ENCODE measurements at places on chromosomes 1 and 21.

- DNase-seq = no peak
Measured at GRCh38 chr1:202569393-202570322, 140.6 kb downstream of the SYT2 start.

GRCh38 chr1:21320410-21321108 is 30.3 kb upstream of the ECE1 start:
- no peak for DNase-seq

DNA sequence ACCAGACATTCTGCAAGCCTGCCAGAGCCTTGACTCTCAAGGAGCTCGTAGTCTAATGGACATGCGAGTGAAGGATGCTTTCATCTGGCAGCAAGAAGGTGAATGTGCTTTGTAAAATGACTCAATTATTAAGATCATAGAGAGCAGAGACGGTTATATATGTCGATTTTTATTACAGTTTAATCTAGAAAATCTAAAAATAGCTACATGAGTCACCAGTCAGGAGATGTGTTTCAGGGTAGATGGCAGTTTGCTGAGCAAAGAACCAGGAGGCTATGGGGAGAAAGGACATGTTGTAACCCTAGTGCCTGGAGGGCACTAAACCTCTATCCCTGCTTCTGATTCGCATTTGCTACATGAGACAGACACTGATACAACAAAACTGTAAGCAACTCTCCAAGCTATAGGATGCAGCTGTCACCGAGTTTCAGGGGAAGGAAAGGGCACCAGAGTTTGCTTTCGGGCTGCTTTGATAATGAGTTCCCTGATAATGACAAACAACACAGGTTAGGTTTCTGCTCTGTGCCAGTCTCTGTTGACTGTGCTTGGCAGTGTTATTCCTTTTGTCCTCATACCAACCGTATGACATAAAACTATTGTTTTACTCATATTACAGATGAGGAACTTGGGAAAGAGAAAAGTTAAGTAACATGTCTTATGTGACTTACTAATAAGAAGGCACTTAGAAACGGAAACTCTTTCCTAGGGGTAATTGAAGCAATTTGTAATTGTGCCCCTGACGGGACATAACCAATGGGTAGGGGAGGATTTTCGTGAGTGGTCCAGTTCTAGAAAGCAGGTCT is 43.2 kb downstream of the C1orf198 start:
- DNase-seq = no peak

DNA sequence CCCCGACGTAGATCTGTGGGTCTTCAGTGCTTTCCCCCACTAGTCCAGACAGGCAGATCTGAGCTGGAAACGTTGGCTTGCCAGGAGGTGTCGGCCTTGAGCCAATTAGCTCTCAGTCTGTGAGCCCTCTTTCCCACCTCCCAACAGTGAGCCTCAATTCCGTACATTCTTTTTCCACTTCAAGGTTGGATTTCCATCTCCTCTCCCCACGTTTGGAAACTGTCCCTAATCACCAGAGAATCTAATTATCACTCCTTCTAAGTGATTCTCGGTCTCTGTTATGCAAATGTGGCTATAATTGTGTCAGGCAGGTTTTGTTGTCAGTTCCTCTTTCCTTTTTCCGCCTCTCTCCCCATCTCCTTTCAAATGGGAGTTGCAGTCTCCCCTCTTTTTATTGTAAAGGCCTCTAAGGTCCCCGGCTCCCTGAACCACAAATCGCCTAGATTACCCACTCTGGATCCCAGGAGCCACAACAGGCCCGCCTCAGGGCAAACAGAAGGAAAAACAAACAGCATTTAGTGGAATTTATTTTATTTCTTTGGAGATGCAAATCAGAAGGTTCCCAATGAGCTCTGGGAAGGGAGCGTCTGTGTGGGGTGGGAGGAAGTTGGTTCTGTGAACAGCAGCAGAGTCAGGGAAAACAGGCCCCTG is 29.4 kb upstream of the LRRN2 start:
- DNase-seq = no peak

- no peak for DNase-seq
Measured at GRCh38 chr21:35150562-35151226, 101.6 kb upstream of the RUNX1 start.

GRCh38 chr1:201742955-201743805 is 85.8 kb upstream of the IPO9 start:
- DNase-seq = no peak

DNA sequence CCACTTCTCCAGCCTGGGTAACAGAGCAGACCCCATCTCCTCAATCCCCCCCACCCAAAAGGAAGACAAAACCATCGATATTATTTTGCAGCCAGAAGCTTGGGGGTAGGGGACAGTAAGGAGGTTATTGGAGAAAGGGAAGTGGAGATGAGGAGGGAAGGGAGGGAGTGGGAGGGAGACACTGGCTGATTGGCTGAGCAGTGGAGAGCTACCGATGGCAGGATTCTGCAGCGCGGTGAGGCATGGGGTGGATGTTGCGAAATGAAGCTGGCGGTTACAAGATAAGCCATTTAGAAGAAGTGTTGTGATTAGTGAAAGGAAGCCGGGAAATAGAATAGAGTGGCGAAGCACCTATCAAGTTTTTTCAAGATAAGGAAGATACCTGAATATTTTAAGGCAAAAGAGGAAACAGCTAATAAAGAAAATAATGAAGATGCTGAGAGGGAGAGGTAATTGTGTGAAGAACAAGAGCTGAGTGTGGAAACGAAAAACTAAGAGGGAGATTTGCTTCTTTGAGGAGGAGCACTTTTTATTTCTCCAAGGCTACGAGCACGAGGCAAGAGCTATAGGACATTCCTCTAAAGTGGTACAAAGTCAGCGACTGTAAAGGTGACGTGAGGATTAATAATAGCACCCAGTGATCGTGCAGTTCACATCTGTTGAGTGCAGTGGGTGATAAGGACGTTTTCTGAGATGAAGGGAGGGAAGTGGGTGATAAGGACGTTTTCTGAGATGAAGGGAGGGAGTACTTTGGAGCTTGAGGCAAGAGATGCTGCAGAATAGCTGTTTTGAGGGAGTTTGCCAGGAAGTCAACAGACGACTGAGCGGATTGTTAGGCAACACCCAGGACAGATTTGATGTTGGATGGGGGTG is 103.2 kb upstream of the KIF26B start:
- no peak for DNase-seq

DNA sequence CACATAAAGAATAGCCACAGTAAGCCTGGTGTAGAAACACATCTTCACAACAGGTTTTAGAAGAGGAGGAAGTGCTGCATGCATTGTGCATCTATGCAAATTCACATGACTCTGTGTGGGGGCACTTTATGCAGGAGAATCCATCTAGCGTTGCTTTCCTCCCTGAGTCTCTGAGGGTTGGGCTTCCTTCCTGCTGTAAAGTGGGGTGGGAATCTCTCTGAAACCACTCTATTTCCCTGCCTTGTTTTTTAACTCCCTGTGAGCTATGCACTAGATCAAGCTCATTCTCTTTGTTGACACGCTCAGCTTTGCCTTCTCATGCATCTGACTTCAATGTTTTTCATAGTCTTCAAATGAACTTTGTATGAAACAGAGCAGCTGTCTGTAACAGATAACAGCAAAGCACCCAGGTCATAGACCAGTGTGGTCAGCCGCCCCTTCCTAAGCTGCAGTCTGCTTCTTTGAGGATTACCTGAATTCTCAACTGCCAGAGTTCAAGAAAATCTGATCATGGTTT is 102.7 kb upstream of the DPH5 start:
- peak; percentile 53 for DNase-seq

DNA sequence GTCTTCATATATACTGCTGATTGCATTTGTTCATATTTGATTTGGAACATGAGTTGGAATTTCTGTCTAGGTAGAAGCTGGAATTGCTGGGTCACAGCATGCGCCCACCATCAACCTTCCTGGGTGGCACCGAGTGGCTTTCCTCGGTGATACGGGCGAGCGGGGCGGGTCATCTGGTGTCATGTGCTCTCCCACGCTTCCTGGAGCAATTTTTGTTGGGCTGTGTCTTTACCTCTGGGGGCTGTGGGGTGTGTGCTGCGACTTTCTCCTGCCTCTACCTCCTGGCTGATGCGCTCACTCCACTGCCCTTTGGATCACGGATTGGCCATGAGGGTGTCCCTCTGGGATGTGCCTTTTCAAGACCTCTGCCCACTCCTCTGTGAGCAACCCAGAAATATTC is 108.7 kb upstream of the COL6A1 start:
- DNase-seq = no peak

GRCh38 chr1:234874291-234875288 is 254.0 kb downstream of the TOMM20 start:
- no peak for DNase-seq

DNA sequence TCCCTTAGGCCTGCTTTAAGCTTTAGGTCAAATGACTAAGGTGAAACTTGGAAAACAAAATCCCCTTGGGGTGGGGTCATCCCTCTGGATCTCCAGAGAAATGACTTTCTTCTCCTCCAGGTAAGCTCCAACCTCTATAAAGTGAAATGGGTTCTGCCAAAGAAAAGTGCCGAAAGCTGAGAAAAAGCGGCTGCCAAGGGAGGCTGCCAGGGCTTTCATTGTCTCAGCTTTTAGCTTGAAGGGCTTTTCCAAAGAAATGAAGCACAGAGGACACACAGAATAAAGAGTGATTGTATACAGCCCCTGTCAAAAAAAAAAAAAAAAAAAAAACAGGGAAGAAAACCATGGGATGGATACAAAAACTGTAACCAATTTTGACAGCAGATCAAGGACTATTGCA is 126.9 kb downstream of the TGFBR3 start:
- DNase-seq = no peak

- DNase-seq = no peak
Measured at GRCh38 chr1:7893529-7894180, 40.8 kb upstream of the UTS2 start.

- no peak for DNase-seq
Measured at GRCh38 chr1:161073474-161074121, 3.9 kb upstream of the ARHGAP30 start.

DNA sequence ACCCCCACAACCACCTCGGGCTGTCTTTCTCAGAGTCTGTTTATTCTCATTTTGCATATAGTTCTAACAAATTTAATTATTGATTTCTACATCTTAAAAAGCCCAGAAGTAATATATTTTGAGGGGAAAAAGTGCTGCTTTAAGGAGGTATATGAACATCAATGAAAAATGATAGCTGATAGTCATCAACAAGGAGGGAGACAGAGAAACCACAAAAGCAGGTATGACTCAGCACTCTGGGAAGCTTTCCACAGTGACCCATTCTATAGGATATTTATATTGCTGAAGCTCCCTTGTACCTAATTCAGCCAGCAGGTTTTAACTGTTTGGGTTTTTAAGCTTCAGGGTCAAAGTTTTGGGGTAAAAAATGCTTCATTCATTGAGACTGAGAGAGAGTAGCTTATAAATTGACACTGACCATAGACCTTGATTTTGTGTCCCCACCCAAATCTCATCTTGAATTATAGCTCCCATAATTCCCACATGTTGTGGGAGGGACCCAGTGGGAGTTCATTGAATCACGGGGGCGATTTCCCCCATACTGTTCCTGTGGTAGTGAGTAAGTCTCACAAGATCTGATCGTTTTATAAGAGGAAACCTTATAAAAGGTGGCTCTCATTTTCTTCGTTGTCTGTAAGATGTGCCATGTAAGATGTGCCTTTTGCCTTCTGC is 27.4 kb downstream of the VANGL1 start:
- no peak for DNase-seq

GRCh38 chr1:170618421-170618820 is 45.5 kb upstream of the PRRX1 start:
- DNase-seq = no peak

- DNase-seq = no peak
Measured at GRCh38 chr21:34795175-34795547, 126.4 kb downstream of the CLIC6 start.

DNA sequence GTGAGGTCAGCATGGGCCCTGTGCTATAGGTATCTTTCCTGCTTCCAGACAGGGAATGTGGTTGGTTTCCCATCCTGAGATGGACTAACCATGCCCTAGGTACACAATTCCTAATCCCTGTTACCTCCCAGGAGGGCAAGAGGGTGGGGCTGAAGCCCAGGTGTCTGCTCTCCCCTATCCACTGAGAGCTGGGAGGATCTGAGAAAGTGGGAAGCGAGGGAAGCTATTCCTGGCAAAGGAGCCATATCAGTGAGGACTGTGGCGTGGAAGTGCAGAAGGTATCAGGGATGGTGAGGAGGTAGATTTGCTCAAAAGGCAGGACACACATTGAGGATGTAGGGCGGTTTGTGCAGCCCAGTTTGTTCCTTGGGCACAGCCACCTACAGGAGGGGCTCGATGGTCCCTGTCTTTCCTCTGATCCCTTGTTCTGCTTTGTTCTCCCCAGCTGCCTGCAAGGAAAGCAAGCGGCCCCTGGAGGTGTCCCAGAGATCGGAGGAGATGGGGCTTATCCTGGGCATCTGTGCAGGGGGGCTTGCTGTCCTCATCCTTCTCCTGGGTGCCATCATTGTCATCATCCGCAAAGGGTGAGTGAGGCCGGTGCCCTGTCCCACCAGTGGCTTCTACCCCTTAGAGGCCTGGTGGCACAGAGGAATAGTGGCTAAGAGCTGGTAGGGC is 48.1 kb downstream of the PTPRU start:
- DNase-seq = no peak

DNA sequence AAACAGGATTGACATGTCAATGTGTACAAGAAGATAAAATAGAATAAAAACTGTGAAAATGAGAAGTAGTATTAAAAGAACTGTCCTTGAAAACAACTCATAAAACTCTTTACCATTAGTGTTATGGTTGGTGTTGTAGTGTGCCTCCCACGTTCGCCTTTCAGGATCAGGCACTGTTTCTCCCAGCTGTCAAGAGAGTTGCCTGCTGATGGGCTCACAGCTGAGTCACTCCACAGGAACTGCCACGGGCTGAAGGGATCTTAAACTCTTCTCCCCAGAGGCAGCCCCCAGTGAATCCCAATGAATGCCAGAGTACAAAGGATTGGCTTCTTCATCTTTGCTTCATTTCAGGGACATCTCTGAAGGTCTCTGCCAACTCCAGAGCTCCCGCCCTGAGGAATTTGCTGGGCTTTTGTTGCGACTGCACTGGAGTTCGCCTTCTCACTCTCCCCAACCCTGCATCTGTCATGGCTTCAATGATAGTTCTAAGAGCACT is 119.6 kb downstream of the ADGRL2 start:
- DNase-seq = no peak

GRCh38 chr21:43854773-43855633 is 10.0 kb upstream of the AGPAT3 start:
- peak; percentile 80 for DNase-seq

Measured in activated CD4-positive, alpha-beta T cell treated with anti-CD3 and anti-CD28 coated beads, Interleukin-2, amount 10 ng/mL, durations not matched to agents 7 days and 5 days (primary cell).